ENCODE measurements at places on chromosomes 5 and 9.

DNA sequence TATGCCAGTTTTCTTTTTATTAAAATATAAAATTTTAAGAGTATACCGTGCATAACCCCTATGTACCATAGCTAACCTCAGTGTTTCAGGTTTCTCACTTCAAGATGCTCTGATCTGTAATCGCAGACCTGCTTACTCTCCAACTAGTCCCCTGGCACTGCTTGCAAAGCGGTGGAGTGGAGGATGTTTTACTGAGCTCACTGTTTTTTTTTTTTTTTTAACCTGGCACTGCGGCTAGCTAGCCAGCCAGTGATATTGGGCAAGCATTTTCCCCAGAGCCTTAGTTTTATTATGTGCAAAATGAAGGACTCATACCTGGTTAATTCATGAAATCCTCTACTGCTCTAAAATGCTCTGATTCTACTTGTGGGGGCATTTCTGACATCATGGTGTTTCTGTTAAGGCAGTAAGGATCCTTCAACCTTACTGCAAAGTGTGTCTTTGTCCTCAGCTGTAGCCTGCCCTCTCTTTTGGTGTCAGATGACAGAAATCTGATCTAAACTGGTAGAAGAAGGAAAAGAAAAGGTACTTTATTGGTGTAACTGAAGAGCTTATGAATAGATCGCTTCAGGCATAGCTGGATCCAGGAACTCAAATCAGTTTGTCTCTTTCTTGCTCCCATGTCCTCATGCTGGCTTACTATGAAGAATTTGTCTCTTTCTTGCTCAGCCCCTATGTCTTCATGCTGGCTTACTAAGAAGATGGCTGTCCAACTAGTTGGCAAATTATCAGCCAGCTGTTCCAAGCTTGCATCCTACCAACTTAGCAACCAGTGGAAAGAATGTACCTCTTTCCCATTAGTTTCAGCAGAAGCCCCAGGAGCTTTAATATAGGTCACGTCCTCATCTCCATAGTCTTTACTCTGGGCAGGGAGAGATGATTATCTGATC lies 59.8 kb downstream of the DOCK2 start:
- no peak for DNase-seq

- peak; percentile 42 for DNase-seq
These were observed 12.6 kb downstream of the PLGRKT start for GRCh38 chr9:5425006-5425628.

DNA sequence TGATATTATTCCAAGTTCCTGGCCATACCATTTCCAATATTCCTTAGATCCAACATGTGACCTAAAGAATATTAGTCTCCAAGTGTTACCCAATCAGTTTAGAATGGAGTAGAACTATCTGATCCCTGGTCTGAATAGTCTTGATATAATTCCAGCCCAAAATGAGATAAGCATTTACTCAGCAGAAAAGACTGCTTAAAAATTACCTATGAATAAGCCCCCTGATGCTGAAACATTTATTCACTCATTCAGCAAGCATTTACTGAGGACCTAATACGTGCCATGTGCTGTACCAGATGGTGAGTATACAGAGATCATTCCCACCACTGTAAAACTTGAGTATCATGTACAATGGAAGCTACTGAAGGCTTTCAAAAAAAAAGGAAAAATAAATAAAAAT lies 157.0 kb downstream of the FAM114A2 start:
- no peak for DNase-seq

DNA sequence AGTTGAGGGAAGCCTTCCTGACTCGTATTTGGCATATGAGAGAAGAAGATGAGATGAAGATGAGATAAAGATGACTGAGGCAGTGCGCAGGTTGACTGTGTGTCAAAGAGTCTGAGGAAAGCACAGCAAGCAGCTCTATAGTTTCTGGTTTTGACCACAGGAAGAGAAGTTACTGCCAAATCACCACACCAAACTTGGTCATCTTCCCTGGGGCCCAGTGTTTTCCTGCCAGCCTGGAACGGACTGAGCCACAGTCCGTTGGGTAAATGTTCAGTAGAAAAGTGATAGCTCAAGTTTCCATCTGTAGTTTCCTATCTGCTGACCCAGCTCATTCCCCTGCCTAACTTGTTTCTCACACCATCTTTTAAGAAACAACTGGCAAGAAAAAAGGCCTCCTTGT lies 80.7 kb upstream of the ADAMTS19 start:
- no peak for DNase-seq

- DNase-seq = no peak
These were observed 15.6 kb upstream of the BICD2 start for GRCh38 chr9:92780206-92780605.

GRCh38 chr5:24817966-24818365 lies 173.2 kb upstream of the CDH10 start:
- no peak for DNase-seq

DNA sequence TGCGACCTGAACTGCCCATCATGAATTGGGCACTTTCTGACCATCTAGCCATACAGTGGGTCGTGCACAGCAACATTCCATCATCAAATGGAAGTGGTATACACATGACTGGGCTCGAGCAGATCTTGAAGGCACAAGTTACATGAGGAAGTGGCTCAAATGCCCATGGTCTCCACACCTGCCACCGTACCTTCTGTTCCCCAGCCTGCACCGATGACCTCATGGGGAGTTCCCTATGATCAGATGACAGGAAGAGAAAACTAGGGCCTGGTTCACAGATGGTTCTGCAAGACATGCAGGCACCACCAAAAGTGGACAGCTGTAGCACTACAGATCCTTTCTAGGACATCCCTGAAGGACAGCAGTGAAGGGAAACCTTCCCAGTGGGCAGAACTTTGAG lies 21.8 kb downstream of the MTMR12 start:
- no peak for DNase-seq

DNA sequence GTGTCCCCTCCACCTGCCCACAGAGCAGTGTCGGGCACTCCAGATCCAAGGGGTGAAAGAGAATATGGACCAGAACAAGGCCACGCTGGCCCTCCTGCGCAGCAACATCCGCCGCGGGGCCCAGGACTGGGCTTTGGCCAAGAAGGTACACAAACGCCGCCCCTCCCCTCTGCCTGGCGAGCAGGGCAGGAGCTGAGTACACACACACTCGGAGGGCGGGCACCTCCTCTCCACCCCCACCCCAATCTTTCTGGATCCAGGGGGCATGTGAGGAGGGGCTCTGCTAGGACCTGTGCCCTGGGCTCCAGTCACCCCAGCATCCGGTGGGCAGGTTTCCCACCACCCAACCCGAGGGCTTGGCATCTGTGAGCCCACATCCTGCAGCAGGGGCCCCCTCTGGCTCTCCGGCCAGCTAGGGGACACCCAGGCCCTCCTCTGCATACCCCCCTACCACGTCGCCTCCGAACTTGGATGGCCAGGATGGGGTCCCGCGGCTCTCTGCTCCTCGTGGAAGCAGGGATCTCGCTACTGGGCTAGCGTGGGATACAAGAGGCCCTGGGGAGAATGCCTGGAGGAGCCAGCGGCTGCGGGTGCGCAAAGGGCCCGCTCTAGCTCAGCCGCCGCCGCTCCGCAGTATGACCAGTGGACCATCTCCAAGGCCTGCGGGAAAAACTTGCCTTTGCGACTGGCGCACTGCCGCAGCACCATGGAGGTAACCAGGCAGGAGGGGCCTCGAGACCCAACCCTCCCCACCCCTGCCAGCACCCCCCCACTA lies 3.1 kb downstream of the CCDC183 start:
- DNase-seq = peak; percentile 84

GRCh38 chr5:22596404-22596970 lies 256.7 kb downstream of the CDH12 start:
- DNase-seq = no peak

GRCh38 chr9:99368341-99369326 lies 146.6 kb downstream of the SEC61B start:
- DNase-seq = peak; percentile 28

DNA sequence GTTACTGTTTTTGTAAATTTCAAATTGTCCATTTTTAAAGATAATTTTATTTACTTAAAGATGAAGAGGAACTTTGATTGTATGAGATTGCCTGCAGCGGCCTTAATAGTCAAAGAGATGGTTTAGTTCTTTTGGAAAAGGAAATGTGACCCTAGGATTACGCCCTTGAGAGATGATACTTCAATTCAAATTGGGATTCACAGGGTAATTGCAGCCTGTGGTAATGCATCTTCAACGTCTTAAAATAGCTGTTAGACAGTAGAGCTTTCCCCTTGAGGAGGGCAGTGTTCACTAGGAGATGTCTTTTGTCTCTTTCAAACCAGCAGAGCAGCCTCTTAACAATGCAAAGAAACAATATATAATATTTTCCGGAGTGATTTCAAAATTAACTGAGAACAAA lies 127.1 kb downstream of the TAF11L14 start:
- DNase-seq = no peak

- no peak for DNase-seq
These were observed 105.7 kb upstream of the RAPGEF1 start for GRCh38 chr9:131845305-131846298.

DNA sequence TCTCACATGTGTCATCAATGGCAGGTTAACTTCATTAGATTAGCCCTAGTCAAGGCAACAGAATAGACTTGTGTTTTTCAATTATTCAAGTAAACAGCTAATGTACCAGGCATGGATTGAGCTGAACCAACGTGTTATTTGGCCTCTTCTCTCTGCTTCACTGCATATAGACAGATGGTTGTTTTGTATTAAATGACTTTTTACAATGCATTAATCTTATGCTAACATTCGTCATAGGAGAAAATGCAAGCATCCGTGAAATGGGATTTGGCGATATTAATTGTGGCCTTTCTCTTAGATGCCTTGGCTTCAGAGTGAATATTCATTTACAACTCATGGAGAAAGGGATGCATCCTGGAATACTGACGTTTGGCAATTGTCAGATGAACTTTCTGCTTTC lies 208.0 kb downstream of the KCTD16 start:
- no peak for DNase-seq

DNA sequence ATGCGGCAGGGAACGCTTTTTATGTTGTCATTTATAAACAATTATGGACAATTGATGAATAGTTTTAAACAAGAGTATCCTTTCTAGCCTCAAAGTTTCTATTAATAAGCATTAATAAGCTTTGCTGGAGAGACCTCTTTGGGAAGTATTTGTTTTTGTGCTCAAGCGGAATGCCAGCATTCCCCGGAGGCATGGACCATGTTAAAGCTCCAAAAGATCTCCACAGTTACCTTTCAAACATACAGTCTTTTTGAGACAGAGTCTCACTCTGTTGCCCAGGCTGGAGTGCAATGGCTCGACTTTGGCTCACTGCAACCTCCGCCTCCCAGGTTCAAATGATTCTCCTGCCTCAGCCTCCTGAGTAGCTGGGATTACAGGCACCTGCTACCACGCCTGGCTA lies 9.6 kb downstream of the MSANTD3 start:
- DNase-seq = no peak

DNA sequence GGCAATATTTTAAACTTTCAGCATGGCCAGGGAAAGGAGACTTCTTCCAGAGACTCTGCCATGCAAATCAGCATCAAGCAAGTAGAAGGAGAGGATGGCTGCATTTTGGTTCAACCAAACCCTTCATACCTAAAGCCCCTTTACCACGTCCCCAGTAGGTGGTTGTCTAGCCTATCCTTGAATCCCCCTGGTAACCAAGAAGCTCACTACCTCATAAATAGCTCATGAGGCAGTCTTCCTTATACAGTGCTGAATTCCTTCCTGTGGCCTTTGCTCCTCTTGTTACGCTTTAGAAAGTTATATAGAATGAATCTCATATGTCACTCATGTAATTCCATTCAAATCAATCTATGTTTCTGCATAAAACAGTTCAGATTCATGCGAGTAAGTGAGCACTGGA lies 289.5 kb upstream of the SLC30A5 start:
- no peak for DNase-seq

- DNase-seq = peak; percentile 58
These were observed 131.2 kb upstream of the KLF4 start for GRCh38 chr9:107620801-107621200.

GRCh38 chr9:81823672-81824554 lies 104.3 kb upstream of the SPATA31D4 start:
- no peak for DNase-seq

DNA sequence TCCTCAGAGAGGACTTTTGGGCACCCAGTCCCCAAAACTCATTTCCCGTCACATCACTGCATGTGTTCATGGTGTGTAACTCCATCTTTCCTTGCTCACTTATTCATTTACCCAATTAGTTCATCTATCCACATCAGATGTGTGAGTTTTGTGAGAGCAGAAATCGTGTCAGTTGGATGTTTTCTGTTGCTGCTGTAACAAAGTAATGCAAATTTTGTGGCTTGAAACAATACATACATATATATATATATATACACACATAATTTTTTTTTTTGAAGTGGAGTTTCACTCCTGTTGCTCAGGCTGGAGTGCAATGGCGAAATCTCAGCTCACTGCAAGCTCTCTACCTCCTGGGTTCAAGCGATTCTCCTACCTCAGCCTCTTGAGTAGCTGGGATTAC lies 70.5 kb upstream of the BOD1 start:
- DNase-seq = no peak

DNA sequence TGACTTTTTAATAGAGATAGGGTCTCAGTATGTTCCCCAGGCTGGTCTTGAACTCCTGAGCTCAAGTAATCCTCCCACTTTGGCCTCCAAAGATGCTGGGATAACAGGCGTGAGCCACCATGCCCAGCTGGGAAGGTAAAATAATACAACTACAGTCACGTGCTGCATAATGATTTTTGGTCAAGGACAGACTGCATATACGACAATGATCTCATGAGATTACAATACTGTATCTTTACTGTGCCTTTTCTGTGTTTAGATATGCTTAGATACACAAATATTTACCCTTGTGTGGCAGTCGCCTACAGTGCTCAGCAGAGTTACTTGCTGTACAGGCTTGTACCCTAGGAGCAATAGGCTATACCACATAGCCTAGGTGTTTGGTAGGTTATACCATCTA lies 14.2 kb upstream of the IRF1 start:
- DNase-seq = no peak

GRCh38 chr9:70553707-70554673 lies 139.5 kb upstream of the KLF9 start:
- DNase-seq = no peak

- peak; percentile 93 for DNase-seq
These were observed 14.9 kb upstream of the SLC22A5 start for GRCh38 chr5:132354381-132355139.

GRCh38 chr5:10586555-10586954 lies 22.7 kb downstream of the ANKRD33B start:
- no peak for DNase-seq

GRCh38 chr5:67510204-67510603 lies 313.6 kb upstream of the CD180 start:
- DNase-seq = no peak

DNA sequence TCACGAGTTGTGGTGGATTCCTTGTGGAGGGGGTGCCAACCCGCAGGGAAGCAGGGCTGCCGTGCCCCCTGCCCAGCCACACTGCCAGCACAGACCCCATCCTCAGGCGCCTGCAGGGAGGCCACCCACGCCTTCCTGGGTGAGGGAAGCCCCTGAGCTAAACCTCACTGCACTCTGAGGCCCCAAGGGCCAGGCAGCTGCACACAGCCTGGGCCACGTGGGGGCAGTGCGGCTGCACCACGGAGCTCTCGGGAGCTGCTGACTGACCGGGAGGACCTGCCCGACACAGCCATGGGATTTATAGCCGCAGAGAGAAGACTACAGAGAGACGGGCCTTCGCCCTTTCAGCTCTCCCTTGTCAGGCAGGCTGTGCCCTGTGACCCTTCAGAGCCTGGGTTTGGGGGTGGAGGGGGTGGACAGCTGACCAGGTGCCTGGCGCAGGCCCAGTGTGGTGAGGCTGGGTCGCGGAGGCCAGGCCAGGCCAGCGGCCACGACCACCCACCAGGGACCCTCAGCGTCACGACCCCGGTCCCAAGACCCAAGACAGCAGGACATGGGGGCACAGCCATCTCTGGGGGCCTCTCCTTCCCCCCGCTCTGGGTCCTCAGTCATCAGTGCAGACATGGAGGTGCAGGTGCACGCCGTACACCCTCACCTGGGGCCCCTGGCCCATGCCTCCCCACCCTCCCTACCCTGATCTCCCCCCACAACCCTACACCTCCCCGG lies 4.3 kb upstream of the AHRR start:
- peak; percentile 60 for DNase-seq
